ENCODE measurements at places on chromosomes 5 and 9. TPM values are rescaled to one million over a fixed set of nuclear protein-coding genes. Genes with fewer than 3 reads are reported as not detected.

The PCDHGB1 gene
- total RNA-seq = 0.96 TPM

The FBXL7 gene
- total RNA-seq = 22.2 TPM

The CKMT2 gene
- not detected for total RNA-seq

The FREM1 gene
- not detected for total RNA-seq

The NR3C1 gene
- total RNA-seq = 29.4 TPM

The TAF9 gene
- total RNA-seq = 75.1 TPM
